Stimulated activated CD4-positive, alpha-beta T cell treated with anti-CD3 and anti-CD28 coated beads, TNF-alpha, amount 100 ng/mL, for 1 hour (primary cell): ENCODE measurements at places on chromosomes 11 and 22.

DNA sequence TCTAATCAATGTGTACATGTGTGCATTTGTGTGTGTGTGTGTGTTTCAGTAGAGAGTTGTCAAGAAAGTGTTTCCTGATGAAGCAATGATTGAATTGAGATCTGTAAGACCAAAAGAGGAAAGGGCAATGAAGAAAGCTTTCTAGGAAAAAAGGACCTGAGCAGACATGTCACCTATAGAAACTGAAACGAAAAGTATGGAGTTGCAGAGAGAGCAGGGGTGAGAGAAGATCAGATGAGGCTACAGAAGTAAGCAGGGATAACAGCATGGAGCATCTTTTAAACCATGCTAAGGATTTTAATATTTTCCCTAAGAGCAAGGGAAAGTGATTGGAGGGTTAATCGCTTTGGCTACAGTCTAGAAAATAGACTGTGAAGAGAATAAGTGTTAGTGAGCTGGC, 1459.4 kb upstream of the TENM4 start:
- DNase-seq, result no peak

GRCh38 chr11:4436411-4436810, 12.7 kb upstream of the OR52K2 start:
- no peak for DNase-seq

DNA sequence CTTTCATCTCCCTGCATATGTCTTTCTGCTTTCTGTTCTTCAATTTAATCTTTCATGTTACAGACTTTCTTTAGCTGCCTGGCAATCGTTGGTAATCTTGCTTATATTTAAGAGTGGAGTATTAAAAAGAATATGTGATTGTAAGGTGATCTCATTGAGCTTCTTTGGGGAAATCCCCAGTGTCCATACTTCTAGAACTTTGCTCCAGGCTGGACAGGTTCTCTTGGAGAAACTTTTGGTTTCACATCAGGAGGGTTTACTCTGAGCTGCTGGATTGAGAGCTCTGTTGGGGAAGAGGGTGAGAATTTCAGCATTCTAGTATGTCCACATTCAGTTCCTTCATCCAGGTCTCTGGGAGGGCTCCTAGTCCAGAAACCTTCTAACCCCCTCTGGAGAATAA, 16.1 kb downstream of the LRRC75B start:
- no peak for DNase-seq

DNA sequence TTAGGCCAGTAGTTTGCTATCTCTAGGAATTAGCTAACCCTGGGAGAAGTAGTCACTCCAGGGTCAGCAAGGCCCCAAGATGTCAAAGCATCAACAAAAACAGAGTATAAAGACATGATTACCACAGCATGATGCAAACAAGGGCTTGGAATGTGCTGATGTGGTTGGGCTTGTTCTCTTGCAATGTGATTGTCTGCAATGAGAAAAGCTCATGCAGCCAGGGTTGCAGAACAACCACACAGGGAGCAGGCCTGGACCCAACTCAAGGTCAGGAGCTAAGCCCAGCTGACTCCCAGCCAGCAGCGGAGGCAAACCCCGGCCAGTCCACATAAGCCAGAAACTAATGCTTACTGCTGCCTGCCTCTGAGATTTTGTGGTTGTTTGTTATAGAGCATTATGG, 132.4 kb upstream of the ZC3H12C start:
- DNase-seq, result no peak

- no peak for DNase-seq
Observed at GRCh38 chr11:120839846-120840402, 184.0 kb upstream of the TBCEL start.

DNA sequence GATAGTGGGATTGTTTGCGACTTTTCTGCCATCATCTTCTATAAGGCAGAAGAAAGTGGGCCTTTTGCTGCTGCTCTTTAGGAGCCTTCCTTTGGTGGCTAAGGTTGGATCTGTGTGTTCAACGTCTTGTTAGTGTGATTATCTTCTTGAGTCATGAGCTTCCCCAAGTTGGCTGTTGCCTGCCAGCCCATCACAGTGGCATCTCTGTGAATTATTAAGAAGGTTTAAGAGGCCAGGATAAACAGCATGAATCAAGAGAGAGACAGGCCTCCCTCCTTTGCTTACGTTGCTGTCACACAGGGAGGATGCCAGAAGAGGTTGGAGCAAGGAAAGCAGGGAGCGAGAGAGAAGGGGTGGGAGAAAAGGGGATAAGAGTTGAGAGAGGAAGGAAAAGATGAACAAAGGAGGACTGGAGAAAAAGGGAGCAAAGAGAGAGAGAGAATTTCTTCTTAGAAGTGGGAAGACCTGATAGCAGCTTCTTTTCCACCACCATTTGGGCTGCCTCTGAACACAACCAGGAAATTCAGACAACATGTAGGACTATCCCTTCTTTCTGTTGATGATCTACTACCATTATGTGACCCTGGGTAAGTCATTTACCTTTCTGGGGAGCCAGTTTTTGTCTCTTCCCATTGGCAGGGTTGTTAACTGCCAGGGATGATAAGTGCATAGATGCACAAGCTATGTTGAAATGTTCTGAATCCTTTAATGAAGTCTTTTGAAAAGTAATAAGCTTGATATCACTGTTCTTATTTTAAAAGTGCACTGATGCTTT, 126.5 kb downstream of the NAV2 start:
- DNase-seq, result no peak
